ENCODE measurements at places on chromosomes 7 and 10. TPM values are rescaled to one million over a fixed set of nuclear protein-coding genes. Genes with fewer than 3 reads are reported as not detected.

- H3K4me3 ChIP-seq = no peak overlapping the region
- DNase-seq = no peak
- H3K27me3 ChIP-seq = no peaks in the 10 kb centered on the region
- H3K27ac ChIP-seq = no peak overlapping the region
- H3K4me1 ChIP-seq = no peaks in the 10 kb centered on the region
- no peaks in the 10 kb centered on the region for H3K36me3 ChIP-seq
These were observed 149.8 kb downstream of the HBP1 start for GRCh38 chr7:107318523-107319160.

- H3K36me3 ChIP-seq = peaks cover 5% of the 10 kb centered on the region
- H3K4me3 ChIP-seq = peak overlapping the region; percentile 7
- DNase-seq = no peak
These were observed 9.4 kb downstream of the WBP1L start for GRCh38 chr10:102752934-102753664.

DNA sequence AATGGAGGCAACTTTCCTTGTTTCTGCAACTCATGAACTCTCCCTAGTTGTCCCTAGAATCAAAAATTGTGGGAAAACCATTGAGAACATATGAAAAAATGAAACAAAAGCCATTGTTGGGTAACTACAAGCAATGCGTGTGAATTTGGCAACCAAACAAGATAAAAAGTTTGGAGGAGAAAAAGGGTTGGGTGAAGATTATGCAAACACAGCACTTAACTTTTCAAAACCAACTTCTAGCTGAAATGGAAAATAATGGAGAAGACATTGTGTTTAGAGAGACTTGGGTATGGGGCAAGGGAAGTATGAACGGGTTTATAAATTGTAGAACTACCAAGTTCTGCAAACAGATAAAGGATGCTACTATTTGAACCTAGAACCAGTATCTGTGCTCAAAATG, 89.0 kb upstream of the SVIL start:
- no peaks in the 10 kb centered on the region for H3K36me3 ChIP-seq
- peak overlapping the region; percentile 99 for H3K27ac ChIP-seq
- peak overlapping the region; percentile 0 for H3K4me3 ChIP-seq

DNA sequence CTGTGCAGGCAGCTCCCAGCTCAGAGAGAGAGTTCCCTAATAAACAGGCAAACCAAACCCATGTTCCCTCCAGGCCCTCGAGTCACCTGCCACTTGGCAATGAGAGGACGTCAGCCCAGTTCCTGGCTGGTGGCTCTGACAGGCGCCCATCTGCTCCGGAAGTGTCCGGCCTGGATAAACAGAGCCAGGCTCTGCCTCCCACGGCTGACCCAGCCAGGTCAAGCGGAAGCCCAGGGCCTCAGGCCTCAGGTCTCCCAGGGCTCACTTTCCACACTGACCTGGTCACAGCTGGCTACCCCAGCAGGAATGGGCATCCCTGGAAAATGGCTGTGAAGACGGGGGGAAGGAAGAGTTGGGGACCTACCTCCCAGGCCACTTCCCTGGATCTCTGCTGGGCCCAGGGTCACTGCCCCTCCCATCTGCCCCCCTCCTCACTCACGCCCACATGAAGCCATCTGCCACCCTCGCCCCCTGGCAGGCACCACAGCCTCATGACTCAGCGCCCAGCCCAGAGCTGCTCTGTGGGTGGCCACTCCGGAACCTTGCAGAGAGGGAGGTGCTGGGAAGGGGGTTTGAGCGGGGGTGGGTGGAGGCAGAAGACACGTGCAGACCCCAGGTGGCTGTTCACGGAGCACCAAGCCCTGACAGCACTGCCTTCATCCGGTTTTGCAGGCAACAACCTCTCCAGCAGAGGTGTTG, 37.4 kb upstream of the DUSP5 start:
- no peak for DNase-seq
- H3K4me3 ChIP-seq = no peak overlapping the region
- H3K27me3 ChIP-seq = no peaks in the 10 kb centered on the region
- H3K27ac ChIP-seq = no peak overlapping the region

The PKD2L1 gene
- total RNA-seq = not detected

GRCh38 chr10:11895108-11895466, 71.9 kb downstream of the PROSER2 start:
- H3K36me3 ChIP-seq = no peaks in the 10 kb centered on the region
- H3K4me3 ChIP-seq = no peak overlapping the region
- H3K4me1 ChIP-seq = no peaks in the 10 kb centered on the region
- no peak overlapping the region for H3K27ac ChIP-seq

DNA sequence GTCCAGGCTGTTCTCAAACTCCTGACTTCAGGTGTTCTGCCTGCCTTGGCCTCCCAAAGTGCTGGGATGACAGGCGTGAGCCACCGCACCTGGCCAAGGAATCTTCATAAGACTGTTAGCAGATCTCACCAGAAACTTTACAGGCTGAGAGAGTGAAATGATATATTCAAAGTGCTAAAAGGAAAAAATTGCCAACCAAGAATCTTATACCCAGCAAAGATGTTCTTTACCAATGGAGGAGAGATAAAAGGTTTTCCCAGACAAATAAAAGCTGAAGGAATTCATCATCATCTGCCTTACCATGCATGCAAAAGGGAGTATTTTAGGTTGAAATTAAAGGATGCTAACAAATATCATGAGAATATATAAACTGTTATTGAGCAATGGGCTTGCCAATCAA, 23.6 kb downstream of the GIMAP7 start:
- H3K4me1 ChIP-seq = no peaks in the 10 kb centered on the region
- no peaks in the 10 kb centered on the region for H3K27me3 ChIP-seq
- no peak overlapping the region for H3K27ac ChIP-seq
- H3K36me3 ChIP-seq = no peaks in the 10 kb centered on the region
- no peak overlapping the region for H3K4me3 ChIP-seq

The CARD11 gene
- total RNA-seq = 0.42 TPM

GRCh38 chr10:132418527-132419416, 21.8 kb downstream of the PWWP2B start:
- no peaks in the 10 kb centered on the region for H3K27me3 ChIP-seq
- H3K27ac ChIP-seq = peak overlapping the region; percentile 90
- peaks cover 93% of the 10 kb centered on the region for H3K4me1 ChIP-seq
- no peak for DNase-seq

GRCh38 chr7:25389489-25390106, 161.3 kb upstream of the NPVF start:
- no peak overlapping the region for H3K4me3 ChIP-seq
- peaks cover 74% of the 10 kb centered on the region for H3K4me1 ChIP-seq
- H3K27ac ChIP-seq = no peak overlapping the region
- H3K27me3 ChIP-seq = no peaks in the 10 kb centered on the region

DNA sequence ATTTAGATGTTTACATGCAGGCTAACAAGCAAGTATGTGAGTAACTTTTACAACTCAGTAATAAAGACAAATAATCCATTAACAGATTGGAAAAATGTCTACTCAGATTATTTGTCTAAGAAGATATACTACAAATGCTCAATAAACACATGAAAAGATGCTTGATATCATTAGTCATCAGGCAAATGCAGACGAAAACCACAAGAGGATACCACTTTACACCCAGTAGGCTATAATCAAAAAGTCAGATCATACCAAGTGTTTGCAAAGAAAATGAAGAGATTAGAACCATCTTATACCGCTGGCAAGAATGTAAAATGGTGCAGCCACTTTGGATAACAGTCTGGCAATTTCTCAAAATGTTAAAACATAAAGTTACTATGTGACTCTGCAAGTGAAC, 84.1 kb downstream of the MALSU1 start:
- no peaks in the 10 kb centered on the region for H3K36me3 ChIP-seq
- no peaks in the 10 kb centered on the region for H3K27me3 ChIP-seq
- H3K4me1 ChIP-seq = no peaks in the 10 kb centered on the region
- H3K4me3 ChIP-seq = no peak overlapping the region

- peaks cover 8% of the 10 kb centered on the region for H3K27me3 ChIP-seq
- no peaks in the 10 kb centered on the region for H3K36me3 ChIP-seq
- DNase-seq = no peak
- H3K4me1 ChIP-seq = peaks cover 23% of the 10 kb centered on the region
- H3K27ac ChIP-seq = no peak overlapping the region
These were observed 82.8 kb downstream of the MKI67 start for GRCh38 chr10:128043259-128044045.

DNA sequence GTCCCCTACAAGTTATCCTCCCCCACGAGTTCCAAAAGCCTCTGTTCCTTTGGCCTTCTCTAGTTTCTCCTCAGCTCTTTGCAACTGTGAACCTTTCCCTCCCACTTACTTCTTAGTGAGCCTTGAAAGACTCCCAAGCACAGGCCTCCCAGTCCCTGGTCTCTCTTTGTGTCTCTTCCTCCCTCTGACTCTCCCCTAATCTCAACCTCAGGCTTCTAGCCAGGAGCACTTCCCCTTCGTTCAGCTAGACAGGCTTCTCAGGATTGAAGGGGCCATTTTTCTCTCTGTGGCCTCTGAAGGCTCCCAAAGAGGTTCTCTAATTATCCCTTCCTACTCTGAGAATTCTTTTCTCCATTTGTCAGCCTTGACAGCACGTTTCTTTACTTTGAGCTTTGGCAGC, 50.2 kb upstream of the PHYHIPL start:
- peaks cover 11% of the 10 kb centered on the region for H3K4me1 ChIP-seq
- no peak overlapping the region for H3K27ac ChIP-seq
- H3K36me3 ChIP-seq = no peaks in the 10 kb centered on the region
- no peaks in the 10 kb centered on the region for H3K27me3 ChIP-seq
- DNase-seq = no peak
- no peak overlapping the region for H3K4me3 ChIP-seq

The AKR1C8 gene
- not detected for total RNA-seq

DNA sequence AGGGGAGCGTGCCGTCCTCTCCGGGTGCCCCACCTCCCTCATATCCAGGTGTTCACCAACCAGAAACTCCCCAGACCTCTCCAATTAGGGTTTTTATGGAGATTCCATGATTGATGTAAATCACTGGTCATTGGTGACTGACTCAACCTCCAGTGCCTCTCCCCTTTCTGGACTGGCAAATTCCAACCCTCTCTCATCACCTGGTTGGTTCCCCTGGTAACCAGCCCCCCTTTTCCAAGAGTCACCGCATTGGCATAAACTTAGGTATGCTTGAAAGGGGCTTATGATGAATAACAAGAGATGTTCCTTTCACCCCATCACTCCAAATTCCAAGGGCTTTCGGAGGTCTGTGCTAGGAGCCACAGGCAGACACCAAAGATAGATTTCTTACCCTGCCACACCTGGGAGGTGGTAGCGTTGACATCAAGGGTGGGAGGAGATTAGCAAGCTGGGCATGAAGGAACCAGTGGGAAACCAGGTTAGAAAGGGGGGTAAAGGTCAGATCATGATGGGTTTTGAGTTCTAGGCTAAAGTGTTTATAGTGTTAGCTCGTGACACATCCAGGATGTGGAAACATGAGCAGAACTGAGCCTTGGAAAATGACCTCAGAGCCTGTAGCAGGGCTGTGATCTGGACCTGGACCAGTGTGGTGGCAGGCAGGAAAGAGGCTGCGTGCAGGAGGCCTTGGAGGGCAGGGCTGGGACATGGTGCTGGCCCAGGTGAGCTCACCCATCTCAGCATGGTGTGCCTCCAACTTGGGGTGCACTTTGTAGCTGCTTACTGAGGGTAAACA, 45.1 kb downstream of the CAMK1D start:
- no peak for DNase-seq
- H3K27ac ChIP-seq = no peak overlapping the region
- no peak overlapping the region for H3K4me3 ChIP-seq
- peaks cover 11% of the 10 kb centered on the region for H3K4me1 ChIP-seq

- DNase-seq = no peak
- no peaks in the 10 kb centered on the region for H3K27me3 ChIP-seq
- H3K36me3 ChIP-seq = no peaks in the 10 kb centered on the region
- no peak overlapping the region for H3K27ac ChIP-seq
- H3K4me3 ChIP-seq = no peak overlapping the region
- no peaks in the 10 kb centered on the region for H3K4me1 ChIP-seq
These were observed 110.8 kb upstream of the FGFR2 start for GRCh38 chr10:121708728-121709674.

GRCh38 chr7:151141855-151142685, 25.4 kb downstream of the GBX1 start:
- H3K36me3 ChIP-seq = peaks cover 57% of the 10 kb centered on the region
- no peaks in the 10 kb centered on the region for H3K27me3 ChIP-seq
- no peak overlapping the region for H3K4me3 ChIP-seq
- no peak for DNase-seq

DNA sequence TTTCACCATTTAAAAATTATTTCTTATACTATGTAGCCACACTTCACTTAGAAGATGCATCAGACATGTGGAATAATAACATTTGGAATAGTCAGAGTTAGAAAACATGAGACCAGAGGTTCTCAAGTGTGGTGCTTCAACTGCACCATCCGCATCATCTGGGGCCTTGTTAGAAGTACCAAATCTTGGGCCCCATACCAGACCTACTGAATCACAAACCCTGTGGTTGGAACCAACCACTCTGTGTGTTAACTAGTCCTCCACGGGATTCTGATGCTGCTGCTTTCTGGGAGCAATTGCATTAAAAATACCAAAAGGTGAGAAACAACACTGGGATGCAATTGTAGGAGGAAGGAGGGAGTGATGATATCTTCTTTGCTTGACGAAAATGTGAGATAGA, 125.2 kb downstream of the GNAT3 start:
- no peak overlapping the region for H3K27ac ChIP-seq
- no peaks in the 10 kb centered on the region for H3K27me3 ChIP-seq
- DNase-seq = no peak
- no peak overlapping the region for H3K4me3 ChIP-seq
- H3K36me3 ChIP-seq = no peaks in the 10 kb centered on the region
- peaks cover 25% of the 10 kb centered on the region for H3K4me1 ChIP-seq

DNA sequence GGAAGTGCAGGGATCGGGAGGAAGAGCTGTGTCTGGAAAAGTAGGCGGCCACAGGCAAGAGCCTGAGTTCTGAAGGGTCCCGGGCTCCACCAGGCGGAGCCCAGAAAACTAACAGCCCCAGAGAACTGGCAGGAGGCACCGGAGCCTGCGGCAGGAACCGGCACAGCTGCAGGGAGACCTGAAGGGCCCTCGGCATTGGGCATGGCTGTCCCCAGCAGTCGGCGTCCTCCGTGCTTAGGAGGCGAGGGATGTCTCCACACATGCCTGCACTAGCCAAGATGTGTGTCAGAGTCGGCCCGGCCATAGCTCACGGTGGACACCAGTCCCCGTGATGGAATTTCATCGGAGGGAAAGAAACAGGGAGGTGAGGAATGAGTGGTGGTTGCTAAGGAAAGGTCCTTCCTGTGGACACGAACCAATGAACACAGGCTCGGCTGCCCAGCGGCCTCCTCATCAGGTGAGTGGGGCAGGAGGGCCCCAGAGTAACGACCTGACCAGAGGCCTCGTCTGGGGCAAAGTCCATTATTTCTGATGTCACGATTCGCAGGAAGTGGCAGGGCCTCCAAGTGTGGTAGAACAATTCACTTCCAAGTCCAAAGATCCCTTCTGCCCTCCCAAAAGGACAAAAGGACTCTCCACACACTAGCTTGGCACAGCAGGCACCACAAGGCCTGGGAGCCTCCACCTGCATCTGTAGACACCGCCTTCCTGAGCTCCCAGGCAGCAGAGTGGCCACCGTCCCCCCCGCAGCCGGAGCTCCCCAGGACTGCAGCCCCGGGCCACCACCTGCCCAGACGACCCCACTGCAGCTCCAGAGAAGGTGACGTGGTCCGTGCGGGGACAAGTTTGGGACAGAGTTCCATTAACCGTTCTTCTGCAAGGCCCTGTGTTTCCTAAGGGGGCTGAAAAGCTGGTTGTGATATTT, 444.2 kb downstream of the PTPRN2 start:
- H3K27me3 ChIP-seq = no peaks in the 10 kb centered on the region
- no peaks in the 10 kb centered on the region for H3K36me3 ChIP-seq
- no peaks in the 10 kb centered on the region for H3K4me1 ChIP-seq
- no peak for DNase-seq
- H3K4me3 ChIP-seq = no peak overlapping the region
